GM23338 (cell line): ENCODE measurements at places on chromosomes 5 and 9. TPM values are rescaled to one million over a fixed set of nuclear protein-coding genes. Genes with fewer than 3 reads are reported as not detected.

- no peak for DNase-seq
Measured at GRCh38 chr5:157914151-157914788, 55.3 kb upstream of the CLINT1 start.

DNA sequence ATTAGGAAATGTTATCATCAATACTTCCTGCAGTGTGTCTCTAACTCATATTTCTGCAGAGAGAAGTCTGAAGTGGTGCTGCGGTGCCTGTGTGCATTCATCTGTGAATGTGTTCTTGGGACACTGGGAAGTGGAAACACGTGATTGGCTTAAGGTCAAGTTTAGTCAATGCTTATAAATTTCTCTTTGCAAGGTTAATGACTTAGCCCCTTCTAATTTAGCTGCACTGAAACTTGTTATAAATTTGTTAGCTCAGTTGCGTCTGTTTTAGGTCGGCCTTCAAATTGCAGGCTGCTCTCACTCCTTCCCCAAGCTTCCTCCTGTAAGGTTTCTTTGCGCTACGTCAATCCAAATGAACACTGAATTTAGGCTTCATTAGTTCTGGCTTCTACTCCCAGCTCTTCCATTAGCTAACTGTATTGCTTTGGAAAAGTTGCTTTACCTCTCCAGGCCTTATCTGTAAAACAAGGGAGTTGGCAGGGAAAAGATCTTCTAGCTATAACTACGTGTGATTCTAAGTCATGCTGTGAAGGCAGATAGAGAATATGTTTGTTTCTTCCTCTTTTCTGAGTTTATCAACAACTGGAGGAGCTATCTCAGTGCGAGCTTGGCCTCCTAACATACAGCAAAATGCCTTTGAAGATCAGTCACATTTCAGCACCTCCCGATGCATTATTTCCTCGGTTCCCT is 341.8 kb downstream of the NFIB start:
- DNase-seq = no peak

- no peak for DNase-seq
Measured at GRCh38 chr9:72855890-72856523, 96.8 kb downstream of the ALDH1A1 start.

GRCh38 chr5:94314460-94315131 is 303.8 kb downstream of the KIAA0825 start:
- DNase-seq = peak; percentile 51

DNA sequence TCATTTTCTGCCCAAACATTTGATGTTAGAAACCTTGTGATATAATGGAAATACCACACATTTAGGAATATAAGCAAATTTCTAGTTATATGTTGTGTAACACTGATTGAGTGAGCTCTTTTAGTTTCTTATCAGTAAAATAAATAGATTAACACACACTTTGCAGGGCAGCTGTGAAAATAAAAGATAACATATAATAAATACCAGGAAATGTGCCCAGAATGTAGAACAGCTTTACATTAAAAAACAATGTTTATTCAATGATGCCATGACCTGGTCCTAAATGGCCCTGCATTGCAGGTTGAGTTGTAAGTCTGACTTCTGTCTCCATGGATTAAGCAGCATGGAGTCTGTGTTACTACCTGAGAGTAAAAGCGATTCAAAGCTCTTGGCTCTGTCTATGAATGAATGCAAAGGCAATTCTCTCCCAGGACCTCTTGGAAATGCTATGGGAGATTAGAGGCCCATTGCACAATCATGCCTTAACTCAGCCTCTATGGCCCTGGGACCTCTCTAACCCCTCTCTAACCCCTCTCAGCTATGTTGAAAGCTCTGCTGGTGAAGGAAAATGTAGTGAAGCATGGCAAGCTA is 296.0 kb upstream of the ACTBL2 start:
- no peak for DNase-seq

DNA sequence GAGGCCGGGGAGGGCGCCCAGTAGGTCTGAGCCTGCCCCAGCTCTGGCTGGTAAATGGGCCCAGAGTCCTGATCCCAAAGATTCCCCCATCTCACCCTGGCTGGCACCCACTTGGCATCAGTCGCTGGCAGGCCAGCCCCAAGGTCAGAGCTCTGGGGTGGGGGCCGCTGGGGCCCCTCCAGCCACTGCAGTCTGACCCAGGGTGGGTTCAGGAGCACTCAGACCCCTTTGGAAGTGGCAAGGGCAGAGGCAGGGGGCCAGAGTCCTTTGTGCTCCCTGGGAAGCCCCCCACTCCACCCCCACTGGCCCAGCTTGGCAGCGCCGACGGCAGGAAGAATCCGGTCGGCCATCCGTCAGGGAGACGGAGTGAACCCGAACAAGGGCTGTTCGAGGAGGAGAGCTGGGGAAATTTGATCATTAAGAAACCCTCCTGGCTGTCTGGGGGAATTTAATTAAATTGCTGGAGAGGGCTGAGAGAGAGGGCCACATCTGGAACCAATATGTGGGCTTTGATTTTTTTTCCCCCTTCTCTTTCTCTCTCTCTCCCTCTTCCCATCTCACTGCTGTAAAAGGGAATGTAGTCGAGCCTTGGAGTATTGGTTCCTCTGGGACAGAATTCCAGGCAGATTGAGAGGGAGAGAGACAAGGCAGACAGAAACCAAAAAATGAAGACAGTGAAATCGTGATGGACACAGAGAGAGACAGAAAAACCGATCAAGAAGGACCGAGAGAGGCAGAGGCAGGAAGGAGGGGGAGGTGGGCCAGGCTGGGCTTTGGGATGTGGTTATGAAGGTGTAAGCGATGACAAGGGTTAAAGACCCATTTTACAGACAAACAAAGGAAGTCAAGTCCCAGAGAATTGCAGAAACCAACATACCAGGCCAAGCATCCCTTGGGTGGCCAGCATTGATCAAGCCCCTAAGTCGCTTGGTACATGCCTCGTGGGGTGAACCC is 8.1 kb upstream of the ASB6 start:
- no peak for DNase-seq

RNF38 gene
- 60.3 and 61.9 TPM in 2 replicates for total RNA-seq

PCDHGA11 gene
- total RNA-seq = 8.9 and 10.7 TPM in 2 replicates

VAV2 gene
- 24.3 and 28.9 TPM in 2 replicates for total RNA-seq
